Thymus (tissue), 14 donors: ENCODE measurements at places on chromosomes 1 and 21.

DNA sequence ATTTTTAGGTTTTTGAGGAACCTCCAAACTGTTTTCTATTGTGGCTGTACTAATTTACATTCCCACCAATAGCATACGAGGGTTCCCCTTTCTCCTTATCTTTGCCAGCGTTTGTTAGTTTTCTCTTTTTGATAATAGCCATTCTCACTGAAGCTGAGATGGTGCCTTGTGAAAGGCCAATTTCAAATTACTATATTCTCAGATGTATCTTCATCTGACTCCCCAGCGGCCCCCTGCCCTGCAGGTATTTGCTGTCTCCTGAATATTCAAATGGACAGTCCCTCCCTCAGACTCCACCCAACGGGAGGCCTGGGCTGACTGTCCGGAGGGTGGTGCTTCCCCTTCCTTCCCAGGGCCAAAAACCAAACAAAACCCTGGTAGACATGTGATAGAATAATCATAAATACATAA, 33.5 kb upstream of the TARBP1 start:
- H3K36me3 ChIP-seq = no peaks in the 10 kb centered on the region
- H3K4me3 ChIP-seq = no peak overlapping the region
- no peaks in the 10 kb centered on the region for H3K27me3 ChIP-seq
- no peaks in the 10 kb centered on the region for H3K4me1 ChIP-seq
- no peak for DNase-seq

DNA sequence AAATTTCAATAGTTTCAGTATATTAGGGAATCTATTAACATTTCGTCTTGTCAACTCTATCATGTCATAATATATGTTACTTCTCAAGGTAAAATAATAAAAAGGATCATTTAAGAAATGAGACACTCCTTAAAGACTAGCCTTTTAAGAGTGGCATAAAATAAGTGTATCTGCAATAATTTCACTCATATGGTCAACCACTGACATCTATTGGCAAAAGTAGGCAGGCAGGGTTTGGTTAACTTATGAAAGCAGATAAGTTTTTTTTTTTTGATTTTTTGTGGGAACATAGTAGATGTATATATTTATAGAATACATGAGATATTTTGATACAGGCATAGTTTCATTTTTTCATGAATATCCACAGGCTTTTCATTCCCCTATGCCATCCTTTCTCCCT, 5.5 kb upstream of the RGS21 start:
- no peak overlapping the region for H3K27ac ChIP-seq
- no peaks in the 10 kb centered on the region for H3K4me1 ChIP-seq
- DNase-seq = no peak

DNA sequence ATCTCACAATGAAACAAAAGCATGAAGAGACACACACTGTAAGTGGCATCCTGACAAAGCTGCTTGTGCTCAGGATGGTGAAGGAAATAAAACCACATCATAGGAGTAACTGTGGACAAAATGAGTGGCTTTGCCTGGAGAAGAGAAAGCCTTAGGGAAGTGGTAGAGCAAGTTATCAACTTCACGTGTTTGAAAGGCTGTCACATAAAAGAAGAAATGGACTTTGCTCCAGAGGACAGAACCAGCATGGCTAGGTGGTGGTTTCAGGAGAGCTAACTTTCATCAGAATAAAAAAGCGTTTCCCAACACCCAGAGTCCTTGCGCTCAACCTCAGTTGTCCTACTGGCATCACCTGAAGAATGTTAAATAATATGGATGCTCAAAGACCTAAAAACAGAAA, 139.9 kb downstream of the SETD4 start:
- H3K27me3 ChIP-seq = no peaks in the 10 kb centered on the region
- no peak overlapping the region for H3K4me3 ChIP-seq
- no peaks in the 10 kb centered on the region for H3K36me3 ChIP-seq
- H3K4me1 ChIP-seq = no peaks in the 10 kb centered on the region
- no peak overlapping the region for H3K27ac ChIP-seq

- H3K4me1 ChIP-seq = no peaks in the 10 kb centered on the region
- H3K4me3 ChIP-seq = no peak overlapping the region
- no peak overlapping the region for H3K27ac ChIP-seq
- H3K27me3 ChIP-seq = no peaks in the 10 kb centered on the region
- H3K36me3 ChIP-seq = no peaks in the 10 kb centered on the region
These were observed 949.7 kb upstream of the TMPRSS15 start for GRCh38 chr21:19353256-19353655.
